ENCODE measurements at places on chromosomes 4 and X. TPM values are rescaled to one million over a fixed set of nuclear protein-coding genes. Genes with fewer than 3 reads are reported as not detected.
A peak's percentile ranks its signal among the peaks of the same experiment; 100 is the strongest.

Gene JAKMIP1
- total RNA-seq = 10.7 TPM

Gene IQCM
- total RNA-seq = 0.75 TPM

Gene SOWAHB
- total RNA-seq = 0.31 TPM

Gene SPANXN4
- total RNA-seq = not detected

Gene NHS
- 0.21 TPM for total RNA-seq

Gene HDX
- total RNA-seq = 13.9 TPM

Gene F11
- total RNA-seq = 0.27 TPM

Gene CT47A1
- total RNA-seq = not detected

Gene MOB1B
- total RNA-seq = 43.4 TPM

- ATAC-seq = peak; percentile 42
Measured at GRCh38 chr4:112818594-112818965, 181.6 kb downstream of the LARP7 start.

GRCh38 chrX:10102046-10102704, 54.6 kb upstream of the CLCN4 start:
- no peak for ATAC-seq

DNA sequence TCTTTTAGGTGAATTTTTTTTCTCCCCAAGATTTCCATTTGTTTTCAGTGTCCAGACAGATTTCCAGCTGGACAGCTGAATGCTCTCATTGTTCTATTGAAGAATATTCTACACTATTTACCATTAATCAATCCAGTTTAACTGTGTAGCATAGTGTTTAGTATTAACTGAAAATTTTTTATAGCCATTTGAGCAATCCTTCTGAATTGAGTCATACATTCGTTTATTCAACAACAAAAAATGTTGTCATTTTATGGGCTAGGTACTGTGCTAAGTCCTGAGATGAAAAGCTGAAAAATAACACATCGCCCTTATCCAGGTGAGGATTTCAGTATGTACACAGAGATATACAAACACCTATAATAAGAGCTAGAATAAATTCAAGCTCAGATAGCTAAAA, 223.3 kb downstream of the COL25A1 start:
- peak; percentile 40 for ATAC-seq

DNA sequence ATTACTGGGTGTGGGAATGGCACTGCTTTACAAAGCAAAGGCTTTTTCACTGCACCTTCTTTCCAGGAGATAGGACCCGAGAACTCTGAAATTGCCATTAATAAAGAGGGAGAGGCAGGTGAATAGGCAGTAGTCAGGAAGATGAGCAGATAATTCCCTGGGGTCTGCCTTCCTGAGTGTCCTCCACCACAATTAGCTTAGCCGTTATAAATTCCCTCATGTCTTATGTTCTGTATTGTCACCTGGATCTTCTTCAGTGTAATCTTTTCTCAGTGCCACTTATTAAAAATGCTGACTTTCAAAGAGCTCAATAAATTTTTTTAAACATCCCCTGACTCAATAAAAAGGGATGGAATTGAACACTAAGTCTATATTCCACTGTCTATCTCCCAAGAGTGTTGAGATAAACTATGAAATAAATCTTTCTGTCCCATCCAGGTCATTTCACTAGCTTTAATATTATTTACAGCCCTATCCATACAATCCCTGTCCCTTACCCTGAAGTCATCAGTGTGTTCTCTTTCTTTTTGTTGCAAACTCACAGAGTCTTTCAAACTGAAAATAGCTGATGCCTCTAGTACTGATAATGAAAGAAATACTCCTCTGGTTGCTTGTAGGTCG, 272.2 kb upstream of the NRK start:
- ATAC-seq = no peak

- ATAC-seq = no peak
Measured at GRCh38 chrX:40581336-40581920, 658 bp downstream of the ATP6AP2 start.

GRCh38 chrX:70508296-70508911, 63.8 kb downstream of the DLG3 start:
- ATAC-seq = no peak

DNA sequence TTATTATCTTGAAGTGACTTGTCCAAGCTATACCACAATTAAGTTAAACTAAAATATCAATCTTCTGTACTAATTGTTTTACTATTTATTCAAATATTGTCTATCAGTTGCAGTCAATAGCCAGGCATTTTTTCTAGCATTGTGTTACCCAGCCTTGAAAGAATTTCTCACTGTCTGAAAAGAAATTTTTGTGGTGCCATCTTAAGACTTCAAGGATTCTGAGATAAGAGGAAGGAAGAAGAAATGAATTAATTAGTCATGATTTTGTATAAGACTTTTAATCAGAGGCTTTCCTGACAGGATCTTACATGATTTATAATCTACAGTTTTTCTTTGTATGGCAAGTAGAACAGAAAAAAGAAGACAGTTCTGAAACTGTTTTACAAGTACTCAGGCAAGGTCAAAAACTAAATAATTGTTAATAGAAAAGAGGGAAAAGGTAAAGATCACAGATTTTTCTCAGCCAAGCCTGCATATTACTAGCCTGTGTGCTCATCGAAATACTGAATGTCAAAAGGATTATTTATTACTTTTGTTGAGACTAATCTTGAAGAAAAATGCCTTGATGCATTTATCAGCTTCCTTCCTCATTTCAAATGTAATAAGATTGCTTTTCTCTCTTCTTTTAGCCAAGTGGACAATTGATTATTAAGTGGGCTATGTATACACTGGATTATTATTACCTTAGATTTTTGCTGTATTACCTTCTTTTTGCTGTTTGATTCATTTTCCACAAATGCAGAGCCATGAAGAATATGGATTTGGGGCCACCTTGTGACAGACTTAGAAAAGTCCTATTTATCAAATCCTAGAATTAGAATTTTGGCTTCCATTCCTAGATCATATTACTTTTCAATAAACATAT, 53.8 kb downstream of the CXCL1 start:
- ATAC-seq = no peak

DNA sequence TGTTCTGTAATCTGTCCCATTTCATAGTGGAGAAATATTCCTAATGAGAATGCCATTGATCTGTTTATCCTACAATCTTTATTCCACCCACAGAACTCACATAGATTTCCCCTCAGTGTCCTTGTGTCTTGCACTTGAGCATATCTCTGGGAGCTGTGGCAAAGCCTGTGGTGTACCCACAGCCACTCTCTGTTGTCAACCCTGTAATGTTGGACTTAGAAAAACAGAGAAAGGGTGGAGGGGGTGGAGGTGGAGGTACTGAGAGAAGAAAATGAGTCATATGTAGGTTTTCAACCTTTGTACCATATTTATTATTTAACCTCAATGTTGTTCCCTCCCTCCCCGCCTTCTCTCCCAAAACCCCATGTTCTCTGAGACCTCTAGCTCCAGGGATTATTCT, 46.9 kb upstream of the TLL1 start:
- no peak for ATAC-seq

DNA sequence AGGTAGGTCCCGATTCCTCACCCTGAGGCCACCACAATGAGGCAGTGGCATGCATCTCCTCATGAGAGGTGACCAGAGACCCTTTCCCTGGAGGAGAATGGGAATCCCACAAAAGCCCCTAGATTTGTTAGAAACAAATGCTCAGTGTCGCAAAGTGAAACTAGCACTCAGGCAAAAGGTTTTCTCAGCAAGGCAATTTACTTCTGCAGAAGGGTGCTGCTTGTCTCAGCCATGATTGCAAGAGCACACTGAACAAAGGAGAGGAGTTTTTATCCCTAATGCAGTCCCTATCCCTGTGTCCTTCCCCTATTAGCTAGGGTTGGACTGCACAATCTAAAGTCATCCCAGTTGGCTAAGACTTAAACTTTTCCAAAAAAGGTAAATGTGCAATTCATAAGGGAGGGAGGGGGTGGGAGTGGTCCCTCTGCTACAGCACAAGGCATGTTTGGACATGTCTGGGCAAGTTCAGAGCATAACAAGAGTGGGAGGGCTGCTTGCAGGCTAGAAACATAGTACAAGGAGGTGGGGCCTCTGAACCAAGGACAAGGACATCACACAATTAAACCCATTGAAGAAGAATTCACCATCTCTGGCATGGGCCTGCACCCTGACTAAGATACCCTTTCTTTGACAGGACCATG, 185.3 kb downstream of the CCNG2 start:
- ATAC-seq = no peak

- ATAC-seq = no peak
Measured at GRCh38 chrX:68536429-68536828, 37.6 kb downstream of the YIPF6 start.

DNA sequence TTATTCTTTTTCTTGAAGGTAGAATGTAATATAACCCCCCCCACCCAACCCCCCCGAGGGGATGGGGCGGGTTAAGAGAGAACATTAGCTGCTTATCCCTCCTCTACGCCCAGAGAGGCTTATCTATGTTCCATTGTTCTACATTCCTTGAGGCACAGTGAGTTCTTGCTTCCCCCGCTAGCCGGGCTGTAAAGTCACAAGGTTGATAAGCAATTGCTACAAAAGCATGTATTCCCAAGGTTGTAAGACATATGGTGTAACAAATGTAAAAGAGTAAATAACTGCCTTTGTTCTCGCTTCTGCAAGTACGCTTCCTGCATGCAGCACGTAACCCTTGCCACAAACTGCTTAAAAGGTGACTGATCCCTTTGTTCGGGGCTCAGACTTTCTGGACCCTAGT, 8.2 kb downstream of the DCAF8L2 start:
- no peak for ATAC-seq

DNA sequence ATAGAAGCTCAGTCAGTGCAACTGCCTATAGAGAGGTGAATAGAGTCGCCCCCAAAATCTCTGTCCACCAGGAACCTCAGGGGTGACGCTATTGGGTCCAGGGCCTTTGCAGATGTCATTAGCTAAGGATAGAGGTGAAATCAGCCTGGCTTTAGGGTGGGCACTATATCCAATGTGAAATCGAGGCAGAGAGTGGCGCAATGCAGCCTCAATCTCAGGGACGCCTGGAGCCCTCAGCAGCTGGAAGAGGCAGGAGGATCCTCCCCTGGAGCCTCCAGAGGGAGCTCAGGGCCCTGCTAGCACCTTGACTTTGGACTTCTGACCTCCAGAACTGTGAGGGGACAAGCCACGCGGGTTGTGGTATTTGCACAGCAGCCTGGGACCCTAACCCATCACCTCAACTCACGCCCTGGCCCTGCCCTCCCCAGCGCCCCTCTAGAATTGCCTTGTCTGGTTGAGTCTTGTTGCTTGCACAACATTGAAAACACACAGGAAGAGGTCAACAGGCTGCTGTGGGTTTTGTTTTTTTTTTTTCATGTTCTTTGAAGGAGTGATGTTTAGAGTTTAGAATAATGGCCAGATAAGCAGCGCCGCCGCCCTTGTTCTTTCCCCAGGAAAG, 89.4 kb upstream of the PSAPL1 start:
- ATAC-seq = peak; percentile 17

DNA sequence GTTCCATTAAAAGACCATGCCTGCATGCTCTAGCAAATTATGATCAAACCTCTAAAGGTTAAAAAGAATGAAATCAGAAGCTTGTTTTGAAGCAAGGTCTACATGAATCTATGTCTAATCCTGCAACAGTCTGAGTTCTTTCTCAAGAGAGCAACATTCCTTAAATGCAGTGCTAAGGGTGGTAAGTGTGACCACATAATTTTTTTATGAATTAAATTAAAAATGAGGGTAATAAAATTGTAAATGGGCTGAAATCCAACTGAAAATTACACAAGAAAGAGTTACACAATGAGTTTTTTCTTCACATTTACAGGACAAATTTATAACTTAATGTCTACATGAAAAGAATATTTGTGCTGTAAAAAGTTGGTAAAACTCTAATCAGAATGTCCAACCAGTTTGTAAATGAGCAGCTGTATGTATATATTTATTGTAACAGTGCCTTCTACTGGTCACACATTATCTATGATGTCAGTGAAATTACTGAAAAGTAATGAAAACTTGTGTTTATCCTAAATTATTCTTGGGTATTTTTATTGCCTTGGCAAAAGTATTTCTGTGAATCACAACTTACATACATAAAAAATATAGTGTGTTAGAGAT, 336.3 kb upstream of the PITX2 start:
- ATAC-seq = peak; percentile 40

DNA sequence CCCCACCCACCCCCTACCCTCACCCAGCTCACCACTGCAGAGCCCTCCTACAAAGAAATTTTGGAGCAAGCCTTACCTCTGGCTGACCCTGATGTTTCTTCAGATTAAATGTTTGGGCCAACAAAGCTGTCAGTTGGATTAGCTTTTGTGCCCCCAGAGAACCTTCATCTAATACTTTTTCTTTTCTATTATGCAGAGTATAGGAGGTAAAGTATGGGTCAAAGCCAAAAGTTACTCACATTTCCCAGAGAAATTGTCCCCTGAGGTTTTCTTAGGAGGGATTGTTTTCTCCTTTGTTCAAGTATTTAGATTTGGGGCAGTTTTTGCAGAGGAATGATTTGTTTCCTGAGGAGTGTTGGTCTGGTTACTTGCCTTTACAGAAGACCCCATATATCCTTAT, 69.5 kb downstream of the AASDH start:
- no peak for ATAC-seq

DNA sequence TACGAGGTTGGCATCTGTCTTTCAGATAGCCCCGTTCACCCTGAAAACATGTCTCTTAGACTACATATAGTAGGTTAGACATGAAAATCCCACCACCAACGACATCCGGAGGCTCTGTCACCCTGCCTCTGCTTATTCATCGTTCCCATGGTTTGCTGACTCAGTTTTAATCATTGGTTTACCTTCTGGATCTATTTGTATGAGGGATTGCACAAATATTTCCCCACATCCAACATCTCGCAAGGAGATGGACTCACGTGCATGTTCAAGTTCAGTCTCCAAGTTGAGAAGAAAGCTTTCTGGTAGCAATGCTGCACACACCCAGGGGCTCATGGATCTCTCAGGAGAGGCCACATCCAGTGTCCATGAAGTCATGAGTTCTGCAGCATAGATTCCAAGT, 10.8 kb downstream of the CETN2 start:
- no peak for ATAC-seq

GRCh38 chrX:13511944-13512330, 57.5 kb upstream of the EGFL6 start:
- ATAC-seq = no peak

DNA sequence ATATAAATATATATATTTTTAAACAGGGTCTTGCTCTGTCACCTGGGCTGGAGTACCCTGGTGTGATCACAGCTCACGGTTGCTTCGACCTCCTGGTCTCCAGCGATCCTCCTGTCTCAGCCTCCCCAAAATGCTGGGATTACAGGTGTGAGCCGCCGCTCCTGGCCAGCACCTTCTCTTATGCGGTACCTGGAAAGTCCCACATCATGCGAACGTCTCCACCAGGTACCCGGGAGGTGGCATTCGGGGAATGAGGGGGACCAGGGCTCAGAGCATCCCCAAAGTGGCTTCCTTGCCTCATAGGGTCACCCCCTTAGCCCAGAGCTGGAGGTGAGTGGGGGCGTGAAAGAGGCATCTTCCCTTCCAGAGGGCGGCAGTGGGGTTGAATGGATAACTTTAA, 84.0 kb upstream of the PPP2R3B start:
- no peak for ATAC-seq

DNA sequence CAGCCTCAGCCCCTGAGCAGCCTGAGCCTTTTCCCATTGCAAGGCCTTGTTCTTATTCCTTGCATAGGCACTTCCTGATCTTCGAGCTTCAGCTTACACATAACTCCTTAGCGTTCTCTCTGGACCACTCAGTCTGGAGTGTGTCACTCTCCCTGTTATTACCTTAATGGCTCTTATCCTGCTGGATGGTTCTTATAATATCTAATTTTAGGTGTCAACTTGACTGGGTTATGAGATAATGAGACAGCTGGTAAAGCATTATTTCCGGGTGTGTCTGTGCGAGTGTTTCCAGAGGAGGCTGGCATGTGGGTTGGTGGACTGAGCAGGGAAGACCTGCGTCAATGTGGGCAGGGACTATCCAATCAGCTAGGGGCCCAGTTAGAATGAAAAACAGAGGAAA, 75.7 kb downstream of the HAUS3 start:
- no peak for ATAC-seq

Data from motor neuron (in vitro differentiated cells).